Right renal pelvis (tissue), 4 donors: ENCODE measurements at places on chromosomes 12 and 14. TPM values are rescaled to one million over a fixed set of nuclear protein-coding genes. Genes with fewer than 3 reads are reported as not detected.

Gene RPGRIP1
- 0.69 TPM for polyA plus RNA-seq

Gene SMIM41
- polyA plus RNA-seq: 0.34 TPM

Gene PTPRR
- polyA plus RNA-seq: 0.65 TPM

Gene PLXNC1
- 6.8 TPM for polyA plus RNA-seq

Gene HOTAIR
- polyA plus RNA-seq: 1.4 TPM

Gene SLC7A7
- polyA plus RNA-seq: 108 TPM

Gene KLC1
- polyA plus RNA-seq: 99.8 TPM

Gene ACOT6
- not detected for polyA plus RNA-seq

Gene NDRG2
- polyA plus RNA-seq: 184 TPM

Gene REM2
- 1.2 TPM for polyA plus RNA-seq

Gene C12orf54
- polyA plus RNA-seq: not detected

Gene CFAP54
- polyA plus RNA-seq: 2.4 TPM

Gene FBLN5
- 161 TPM for polyA plus RNA-seq

Gene CCDC175
- polyA plus RNA-seq: 0.42 TPM

Gene GZMB
- 0.27 TPM for polyA plus RNA-seq

Gene TSHR
- polyA plus RNA-seq: not detected
